ENCODE measurements at places on chromosomes 7 and 10. TPM values are rescaled to one million over a fixed set of nuclear protein-coding genes. Genes with fewer than 3 reads are reported as not detected.
A peak's percentile ranks its signal among the peaks of the same experiment; 100 is the strongest.

The LRRC4 gene
- total RNA-seq, result not detected

The BAIAP2L1 gene
- total RNA-seq, result not detected

The HNRNPH3 gene
- total RNA-seq, result 261 TPM

The PNLIP gene
- not detected for total RNA-seq

The SLC26A5 gene
- total RNA-seq, result not detected

DNA sequence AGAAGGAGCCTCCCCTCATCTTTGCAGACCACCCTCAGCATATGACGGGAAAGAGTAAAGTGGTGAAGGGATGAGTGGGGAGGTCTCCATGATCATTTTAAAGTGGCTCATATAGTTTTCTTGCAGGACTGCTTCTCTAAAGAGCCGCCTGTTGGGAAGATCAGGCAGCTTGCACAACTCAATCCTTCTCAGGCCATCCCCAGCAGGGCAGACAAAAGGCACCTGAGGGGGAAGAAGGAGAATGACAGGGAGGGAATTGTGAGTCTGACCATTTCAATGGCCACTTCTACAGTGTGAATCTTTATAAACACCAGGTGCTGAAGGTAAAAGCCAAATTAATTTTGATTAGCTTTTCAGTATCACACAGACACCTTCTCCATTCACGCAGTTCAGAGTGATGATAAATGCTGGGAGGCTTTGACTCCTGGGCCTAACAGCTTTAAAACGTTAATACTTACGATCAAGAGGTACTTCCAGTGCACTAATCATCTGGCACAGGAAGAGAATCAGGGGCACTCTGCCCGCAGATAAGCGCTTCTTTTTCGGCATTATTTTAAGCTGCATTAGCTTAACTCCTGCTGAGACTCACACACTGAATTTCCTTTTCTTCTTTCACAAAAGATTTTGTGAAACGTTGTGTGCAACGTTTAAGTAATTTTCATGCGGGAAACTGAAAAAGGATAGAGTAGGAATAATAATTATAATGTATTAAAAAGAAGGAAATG, 109.5 kb upstream of the LAMB4 start:
- no peak for DNase-seq

DNA sequence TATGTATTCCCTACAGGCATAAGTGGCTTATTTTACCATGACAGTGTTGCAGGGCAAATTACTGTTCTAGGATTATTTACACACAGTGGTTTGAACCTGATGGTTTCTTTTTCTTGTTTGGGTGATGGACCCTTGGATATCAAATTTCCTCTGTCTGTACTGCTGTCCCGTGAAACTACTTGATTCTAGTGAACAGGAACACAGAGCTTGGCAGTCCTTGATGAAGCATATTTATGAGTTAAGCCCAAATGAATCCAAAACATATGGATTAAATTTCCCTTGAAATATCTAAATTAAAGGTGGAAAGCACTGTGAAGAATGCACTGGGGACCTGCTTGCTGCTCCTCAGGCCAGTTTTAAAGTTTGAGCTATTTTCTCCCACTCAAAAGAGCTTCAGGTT, 635.3 kb downstream of the INHBA start:
- DNase-seq, result no peak

DNA sequence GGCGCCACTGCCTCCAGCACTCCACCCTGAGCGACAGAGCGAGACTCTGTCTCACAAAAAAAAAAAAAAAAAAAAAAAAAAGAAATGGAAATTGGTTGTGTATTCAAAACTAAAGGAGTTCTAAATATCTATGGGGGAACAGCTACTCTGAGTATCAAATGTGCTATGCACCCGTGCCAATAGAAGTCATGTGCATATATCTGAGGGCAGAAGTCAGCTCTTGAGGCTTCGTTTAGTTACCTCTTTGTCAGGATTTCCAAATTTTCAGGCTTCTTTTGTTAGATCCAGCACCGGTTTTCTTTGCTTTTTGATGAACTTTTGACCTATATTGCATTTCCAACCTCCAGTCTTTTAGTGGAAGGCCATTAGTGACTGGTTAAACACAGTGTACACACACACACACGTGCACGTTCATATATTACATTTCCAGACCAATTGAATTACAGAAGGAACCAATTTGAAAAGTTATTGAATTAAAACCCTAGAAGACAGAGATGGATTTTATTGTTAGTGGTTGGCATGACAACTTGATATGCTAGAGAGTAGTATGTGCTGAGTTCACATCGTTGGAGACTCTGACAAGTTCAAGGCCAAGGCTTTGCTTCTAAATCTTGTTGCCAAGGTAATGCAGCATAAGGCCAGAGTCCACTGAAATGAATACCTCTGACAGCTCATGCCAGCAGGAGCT, 33.1 kb upstream of the ADD3 start:
- DNase-seq, result no peak

- DNase-seq, result no peak
Measured at GRCh38 chr7:48245751-48246472, 74.7 kb downstream of the ABCA13 start.

DNA sequence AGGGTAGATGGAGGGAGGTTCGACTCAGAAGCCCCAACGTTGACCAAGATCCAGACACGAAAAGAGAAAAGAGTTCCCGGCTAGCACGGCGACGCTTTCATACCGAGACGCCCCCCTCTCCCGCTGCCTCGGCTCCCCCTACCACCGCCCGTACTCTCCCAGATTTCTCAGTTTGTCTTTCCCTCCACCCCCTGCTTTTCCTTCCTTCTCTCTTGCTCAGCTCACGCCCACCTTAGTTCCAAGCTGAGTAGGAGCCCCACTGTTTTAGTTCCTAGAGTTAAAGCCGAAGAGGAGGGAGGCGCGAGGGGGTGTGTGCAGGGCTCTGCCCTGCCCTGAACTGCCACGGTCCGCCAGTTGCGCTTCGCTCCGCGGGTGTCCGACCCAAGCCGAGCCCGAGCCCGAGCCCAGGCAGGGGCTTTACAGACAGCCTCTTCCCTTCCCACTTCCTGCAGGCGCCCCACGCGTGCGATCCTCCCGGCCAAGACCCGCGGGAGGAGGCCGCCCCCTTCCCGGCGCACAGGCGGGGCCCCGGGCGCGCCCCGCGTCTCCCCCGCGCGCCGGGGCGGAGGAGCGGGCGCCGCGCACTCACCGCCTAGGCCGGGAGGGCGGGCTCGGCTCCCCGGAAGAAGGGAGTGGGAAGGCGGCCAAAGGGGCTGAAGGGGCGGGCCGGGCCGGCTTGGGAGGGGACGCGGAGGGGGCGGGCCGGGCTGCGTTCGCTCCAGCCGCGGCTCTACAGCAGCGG, at the start of gene EPHB6:
EPHB6 (plus strand) TSS at position 705 of the 742 bp plus-strand sequence. CDS start 8,152 bp downstream, outside the sequence.
- peak; percentile 38 for DNase-seq

- DNase-seq, result no peak
Measured at GRCh38 chr10:4983615-4984216, 19.9 kb downstream of the AKR1C2 start.

- DNase-seq, result no peak
Measured at GRCh38 chr10:19043431-19043830, 5.2 kb upstream of the MALRD1 start.

DNA sequence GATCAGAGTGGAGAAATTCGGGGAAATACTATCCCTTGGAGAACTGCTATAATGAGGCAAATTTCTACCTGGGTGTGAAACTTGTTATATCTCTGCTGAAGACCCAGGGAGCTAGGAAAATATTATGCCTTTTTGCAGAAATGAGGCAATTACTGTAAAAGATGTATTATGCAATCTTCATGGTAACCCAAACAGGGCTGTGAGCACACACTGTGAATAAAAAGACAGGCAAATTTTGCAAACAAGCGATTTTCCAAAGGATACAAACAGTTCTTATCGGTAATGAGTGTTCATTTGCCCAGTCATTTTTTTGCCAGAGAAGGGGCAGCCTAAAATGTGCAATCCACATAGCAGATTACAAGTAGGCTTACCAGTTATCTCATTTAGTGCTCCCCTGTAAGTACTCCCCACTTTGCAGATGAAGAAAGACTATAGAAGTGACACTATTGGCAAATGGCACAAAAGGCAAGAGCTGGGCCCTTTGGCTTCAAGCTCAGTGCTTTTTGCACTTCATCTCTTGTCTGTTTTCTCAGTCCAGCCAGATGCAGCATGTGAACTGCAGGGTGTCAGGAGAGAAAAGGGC, 205.8 kb downstream of the HECW1 start:
- no peak for DNase-seq
